ENCODE measurements at places on chromosomes 3 and 15.

DNA sequence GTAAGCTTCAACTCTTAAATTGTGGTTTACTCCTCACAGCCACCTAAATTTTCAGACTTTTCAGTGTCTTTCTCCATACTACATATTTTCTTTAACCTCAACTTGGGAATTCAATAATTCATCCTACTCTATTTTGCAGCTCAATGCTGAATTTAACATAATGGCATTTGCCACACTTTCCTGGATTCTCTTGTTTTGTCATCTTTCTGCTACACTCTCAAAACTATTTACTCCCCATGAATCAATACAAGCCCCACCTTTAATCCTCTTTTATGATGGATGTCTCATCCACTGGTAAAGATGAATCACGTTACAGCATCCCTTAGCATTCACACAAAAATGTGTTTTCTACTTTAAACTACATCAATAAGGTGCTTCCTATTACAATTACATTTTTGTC is 19.6 kb upstream of the CHMP2B start:
- no peak for DNase-seq

DNA sequence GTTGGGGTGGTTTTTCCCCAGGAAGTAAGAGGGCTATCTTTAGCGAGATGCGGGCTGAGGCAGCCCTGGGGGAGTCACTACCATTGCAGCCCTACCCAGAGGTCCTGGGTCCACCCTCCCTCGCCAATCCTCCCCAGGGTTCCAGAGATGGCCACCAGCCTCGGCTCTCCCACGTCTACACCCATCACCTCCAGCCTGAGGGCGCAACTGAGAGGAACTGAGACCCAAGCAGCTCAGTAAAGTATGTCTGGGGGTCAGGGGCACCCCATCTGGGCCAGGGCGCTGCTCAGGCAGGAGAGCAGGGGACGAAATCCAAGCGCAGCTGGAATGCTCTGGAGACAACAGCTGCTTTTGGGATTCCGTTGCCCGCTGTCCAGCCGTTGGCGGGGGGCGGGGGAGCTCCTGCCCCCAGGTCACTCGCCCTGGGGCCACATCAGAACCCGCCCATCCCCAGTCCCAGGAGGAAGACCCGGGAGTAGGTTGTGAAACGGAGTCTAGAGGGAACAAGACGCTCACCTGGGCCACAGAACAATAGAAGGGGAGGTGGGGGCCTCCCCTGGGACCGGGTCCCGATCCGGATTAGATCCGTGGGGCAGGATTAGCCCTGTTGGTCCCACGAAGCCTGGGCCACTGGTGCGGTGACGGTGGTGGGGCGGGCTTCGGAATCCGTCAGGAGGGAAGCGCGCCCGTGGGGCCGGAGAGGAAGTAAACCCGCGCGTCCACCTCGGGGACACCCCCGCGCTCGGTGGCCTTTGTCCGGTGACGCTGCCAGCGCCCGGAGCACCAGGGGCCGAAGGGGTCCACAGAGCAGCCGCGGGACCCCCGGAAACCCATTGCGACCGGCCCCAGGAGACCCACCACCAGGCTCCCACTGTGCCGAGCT is 1.4 kb upstream of the NDUFAF3 start:
- no peak for DNase-seq

DNA sequence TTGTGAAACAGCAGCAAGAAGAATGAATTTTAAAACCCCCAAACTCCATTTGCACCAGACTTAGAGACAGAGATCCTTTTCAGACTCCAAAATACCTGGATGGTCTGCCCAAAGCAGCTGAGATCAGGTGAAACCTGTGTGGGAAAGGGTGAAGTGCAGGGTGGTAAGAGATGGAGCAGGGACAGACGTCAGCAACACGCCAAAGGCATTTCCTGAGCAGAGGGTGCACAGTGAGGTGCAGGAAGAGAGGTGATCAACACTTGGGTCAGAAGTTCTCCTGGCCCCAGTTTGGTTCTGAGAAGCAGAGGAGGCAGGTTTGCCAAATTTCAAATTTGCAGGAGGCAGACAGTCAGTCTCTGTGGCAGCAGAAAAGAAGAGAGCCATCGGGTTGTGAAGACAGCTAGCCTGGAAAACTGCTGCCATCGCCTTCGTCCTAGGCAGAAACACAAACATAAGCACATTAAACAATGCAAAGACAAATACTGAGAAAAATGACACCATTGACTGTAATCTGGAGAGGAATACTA is 9.8 kb downstream of the CCR4 start:
- DNase-seq = no peak

- DNase-seq = no peak
Measured at GRCh38 chr3:31562525-31562924, 29.8 kb downstream of the STT3B start.

- no peak for DNase-seq
Measured at GRCh38 chr3:127426444-127427153, 138.8 kb upstream of the PRR20G start.

GRCh38 chr3:73602170-73602569 is 22.6 kb downstream of the PDZRN3 start:
- no peak for DNase-seq
